ENCODE measurements at places on chromosomes 4 and X. TPM values are rescaled to one million over a fixed set of nuclear protein-coding genes. Genes with fewer than 3 reads are reported as not detected.

DNA sequence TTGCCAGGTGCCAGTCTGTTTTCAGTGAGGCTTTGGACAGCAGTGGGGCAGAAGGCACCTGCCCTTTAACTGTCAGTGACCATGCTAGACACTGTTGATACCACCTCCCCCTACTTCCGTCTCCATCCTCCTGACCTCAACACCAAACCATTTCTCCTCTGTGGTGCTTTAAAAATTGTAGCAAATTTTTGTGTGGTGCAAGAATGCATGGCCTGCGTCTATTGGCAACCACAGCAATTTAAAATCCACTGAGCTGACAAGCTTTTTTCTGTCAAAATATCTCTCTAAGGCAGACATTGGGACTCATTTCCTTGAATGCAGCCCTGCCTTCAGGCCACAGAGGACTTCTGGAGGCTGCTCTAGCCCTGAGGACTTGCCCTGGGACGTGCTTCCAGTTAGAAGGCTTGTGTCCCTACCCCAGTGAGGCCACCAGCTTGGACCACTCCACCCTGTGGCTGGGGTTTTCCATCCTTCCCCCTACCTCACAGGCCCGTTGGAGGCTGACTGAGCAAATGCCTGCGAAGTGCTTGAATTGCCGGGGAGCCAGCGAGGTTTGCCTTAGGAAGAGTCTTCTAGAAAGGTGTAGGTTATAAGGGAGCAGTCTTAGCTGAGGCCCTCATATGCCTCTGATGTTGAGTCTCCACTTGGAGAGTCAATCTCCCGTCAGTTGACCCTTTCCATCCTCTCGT is 6.9 kb downstream of the PRRG3 start:
- no peak for DNase-seq

- no peak for DNase-seq
These were observed 752 bp upstream of the FGF5 start for GRCh38 chr4:80265571-80266252.

DNA sequence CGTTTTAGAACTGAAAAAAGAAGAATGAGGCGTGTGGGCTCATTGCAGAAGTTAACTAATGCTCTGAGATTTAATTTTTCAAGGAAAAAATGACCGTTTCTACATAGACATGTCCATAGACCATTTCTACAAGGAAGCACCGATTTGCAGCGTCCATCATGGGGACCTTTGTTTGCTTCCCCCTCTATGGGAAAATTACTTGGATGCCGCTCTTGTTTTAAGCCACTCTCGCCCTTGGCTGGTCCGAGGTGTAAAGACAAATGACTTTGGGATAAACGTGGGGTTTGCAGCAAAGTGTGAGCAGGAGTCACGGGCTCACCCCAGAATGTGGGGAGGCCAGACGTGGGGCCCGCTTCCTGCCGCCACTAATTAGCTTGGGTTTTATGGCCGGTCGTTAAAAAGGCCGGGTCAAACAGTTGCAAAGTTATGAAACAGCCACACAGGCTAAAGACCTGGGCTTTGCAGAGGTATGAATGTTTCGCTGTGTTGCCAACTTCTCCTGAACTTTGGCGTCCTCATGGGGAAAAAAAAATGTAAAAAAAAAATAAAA is 235.9 kb downstream of the SHOX start:
- DNase-seq, result no peak

- no peak for DNase-seq
These were observed 20.1 kb downstream of the IGFBP7 start for GRCh38 chr4:57090079-57090478.

DNA sequence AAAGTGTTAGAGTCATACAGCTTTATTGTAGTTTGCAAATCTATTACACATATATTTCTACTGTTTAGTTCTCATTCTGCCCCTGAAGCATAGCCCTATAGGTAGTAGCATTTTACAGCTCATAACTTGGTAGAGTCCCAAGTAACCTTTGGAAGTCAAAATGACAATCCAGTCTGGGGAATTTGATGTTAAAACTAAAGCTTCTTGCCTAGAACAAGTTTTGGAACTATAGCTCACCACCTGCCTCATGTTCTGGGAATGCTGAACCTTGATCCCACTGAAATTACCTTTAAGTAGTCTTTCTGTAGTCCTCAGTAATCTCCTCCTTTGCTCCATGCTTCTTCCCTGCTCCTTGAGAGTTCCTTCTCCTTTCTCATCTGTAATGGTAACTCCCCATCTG is 8.4 kb downstream of the UGT8 start:
- DNase-seq, result no peak

Gene FAAH2
- 15.6 TPM for total RNA-seq

DNA sequence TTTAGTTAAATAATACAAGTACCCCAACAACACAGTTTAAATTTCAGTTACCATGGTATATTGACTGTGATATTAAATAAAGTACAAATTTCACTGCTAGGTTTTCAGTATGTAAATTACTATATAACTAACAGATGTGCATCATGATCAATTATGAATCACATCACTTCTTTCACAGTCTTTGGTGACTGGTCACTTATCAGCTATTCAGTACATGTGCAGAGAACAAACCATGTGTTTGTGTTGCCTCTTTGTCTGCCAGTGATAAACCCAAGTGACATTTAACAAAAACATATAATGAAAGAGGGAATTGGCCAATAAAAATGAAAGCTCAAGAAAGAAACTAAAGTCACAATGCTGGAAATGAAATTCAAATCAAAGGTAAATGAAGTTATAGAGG is 249.3 kb downstream of the CHIC1 start:
- no peak for DNase-seq

DNA sequence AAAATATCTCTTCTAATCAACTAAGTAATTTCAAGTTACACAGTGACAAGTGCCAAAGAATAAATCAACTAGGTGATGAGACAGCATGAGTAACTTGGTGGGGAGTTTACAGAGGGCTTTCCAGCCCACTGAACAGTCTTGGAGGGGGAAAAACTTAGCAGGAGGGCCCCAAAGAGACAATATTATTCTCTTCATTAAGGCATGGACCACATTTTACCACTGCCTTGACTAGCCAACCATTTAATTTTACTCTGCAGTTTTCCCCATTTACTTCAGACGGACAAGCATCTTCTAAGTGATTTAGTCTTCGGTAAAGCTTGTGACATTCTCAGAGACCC is 25.3 kb upstream of the GATB start:
- no peak for DNase-seq

Gene TBX22
- total RNA-seq, result not detected

DNA sequence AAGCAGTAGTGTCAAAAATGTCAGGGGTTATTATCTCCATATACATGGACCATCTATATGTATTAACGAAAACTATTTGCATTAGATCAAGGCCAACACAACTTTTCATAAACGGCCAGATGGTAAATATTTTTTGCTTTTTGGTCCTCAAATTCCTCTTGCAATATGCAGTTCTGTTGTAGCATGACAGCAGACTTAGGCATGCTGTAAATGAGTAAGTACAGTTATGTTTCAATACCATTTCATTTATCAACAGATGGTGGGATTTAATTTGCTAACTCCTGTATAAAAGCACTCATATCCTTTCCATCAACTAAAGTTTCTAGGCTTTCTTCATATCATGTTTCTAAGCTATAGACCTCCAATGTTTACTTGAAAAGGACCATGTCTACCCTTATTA is 208.1 kb downstream of the ANKRD50 start:
- no peak for DNase-seq

Gene BGN
- total RNA-seq, result not detected

DNA sequence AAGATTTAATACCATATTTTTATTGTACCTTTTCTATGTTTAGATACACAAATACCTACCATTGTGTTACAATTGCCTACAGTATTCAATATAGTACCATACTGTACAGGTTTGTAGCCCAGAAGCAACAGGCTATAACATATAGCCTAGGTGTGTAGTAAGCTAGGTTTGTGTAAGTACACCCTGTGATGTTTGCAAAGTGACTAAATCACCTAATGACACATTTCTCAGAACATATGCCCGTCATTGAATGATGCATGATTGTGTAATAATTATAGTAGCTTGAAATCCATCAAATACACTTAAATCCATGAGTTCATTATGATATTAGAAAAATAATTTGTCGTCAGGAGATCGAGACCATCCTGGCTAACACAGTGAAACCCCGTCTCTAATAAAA is 30.8 kb downstream of the GAB3 start:
- no peak for DNase-seq

DNA sequence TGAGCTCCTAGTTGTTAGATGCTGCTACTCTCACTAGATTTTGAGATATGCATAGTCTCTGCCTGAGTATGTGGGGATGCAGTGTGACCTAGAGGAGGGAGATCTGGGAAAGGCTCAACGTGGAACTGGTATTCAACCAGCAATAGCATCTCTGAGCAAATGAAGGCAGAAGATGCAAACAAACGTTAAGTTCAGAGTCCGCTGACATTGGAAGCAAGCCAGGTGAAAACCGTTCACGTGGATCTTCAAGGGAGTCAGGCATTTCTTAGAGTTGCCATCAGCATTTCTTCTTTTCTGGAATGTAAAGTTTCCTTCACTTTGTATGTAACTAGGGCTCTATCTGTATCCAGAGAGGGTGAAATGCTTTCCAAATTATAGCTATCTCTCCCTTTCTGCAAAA is 59.9 kb downstream of the C4orf51 start:
- no peak for DNase-seq

- no peak for DNase-seq
These were observed 13.7 kb downstream of the LINC00632 start for GRCh38 chrX:140723121-140723715.

- DNase-seq, result no peak
These were observed 47.8 kb downstream of the ACOX3 start for GRCh38 chr4:8392591-8393190.

Gene CTAG1A
- not detected for total RNA-seq

DNA sequence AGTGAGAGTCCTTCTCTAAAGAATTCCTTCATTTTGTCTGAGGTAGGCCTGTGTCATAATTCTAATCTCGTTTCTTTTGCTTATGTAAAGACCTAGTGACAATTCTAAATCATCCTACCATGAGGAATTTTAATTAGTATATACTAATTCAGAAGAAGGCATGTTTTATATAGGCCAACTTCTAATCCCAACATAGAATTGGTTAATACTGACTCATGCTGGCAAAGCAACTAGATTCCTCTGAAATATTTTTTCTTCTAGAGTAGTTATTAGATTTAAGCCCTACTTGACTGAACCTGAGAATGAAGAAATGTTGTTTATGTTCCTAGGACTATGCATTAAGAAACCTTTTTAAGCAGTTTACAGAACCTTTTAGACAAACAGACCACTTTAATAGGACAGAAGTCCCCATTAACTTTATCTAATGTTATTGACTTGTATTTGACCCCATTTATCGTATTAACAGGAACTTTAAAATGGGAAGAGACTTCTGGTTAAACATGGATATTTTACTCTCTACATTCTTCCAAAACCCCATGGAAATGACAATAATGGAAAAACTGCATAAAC is 56.1 kb upstream of the EIF1AX start:
- DNase-seq, result no peak

GRCh38 chr4:94813221-94813620 is 55.5 kb downstream of the BMPR1B start:
- DNase-seq, result no peak

DNA sequence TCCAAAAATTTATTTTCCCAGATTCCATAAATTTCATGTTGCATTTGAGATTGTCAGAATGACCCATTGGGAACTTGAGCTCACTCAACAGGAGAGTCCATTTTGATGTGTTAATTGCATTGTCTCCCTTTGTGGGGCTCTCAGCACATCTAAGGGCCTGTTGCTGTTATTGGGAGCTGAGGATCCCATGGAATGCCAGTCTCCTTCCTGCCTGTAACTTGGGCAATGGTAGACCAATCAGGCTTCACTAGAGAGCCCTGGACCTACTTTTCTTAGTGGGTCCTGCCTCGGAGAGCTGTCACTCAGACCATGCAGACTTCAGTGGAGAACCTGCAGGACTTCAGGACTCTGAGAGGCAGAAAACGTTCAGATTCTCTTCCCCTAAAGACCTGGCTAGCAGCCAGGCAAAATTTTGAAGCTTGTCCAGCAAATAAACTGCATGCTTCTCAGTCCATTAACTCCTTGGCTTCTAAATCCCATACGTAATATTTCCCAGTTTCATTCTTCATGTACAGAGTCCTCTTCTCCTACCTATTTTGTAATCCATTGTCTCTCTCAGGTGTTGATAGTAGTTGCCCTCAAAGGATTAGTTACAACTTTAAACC is 25.1 kb downstream of the OCRL start:
- no peak for DNase-seq

- no peak for DNase-seq
These were observed 5.3 kb downstream of the PDE6B start for GRCh38 chr4:630656-631055.

- DNase-seq, result no peak
These were observed 15.4 kb upstream of the C1QTNF7 start for GRCh38 chr4:15412461-15412860.

DNA sequence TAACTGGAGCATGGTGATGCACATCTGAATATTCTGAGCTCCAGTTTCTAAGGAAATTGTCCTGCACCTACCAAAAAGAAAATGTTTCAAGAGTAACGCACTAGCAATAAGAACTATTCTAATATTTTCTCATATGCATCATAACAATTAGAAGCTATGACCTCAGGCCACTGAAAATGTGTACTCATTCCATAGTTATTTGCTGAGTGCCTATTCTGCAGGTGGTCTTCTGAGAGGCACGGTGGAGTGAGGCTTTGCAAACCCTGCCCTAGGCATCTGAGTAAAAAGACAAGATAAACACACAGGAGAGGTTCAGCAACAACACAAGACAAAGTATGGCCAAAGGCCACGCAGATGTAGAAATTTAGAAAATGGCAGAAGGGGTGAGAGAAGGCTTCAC is 23.7 kb downstream of the SLC10A6 start:
- DNase-seq, result no peak

Gene ASB5
- total RNA-seq, result not detected

- no peak for DNase-seq
These were observed 340.0 kb upstream of the GALNTL6 start for GRCh38 chr4:171473155-171473554.

Gene GATA1
- not detected for total RNA-seq

DNA sequence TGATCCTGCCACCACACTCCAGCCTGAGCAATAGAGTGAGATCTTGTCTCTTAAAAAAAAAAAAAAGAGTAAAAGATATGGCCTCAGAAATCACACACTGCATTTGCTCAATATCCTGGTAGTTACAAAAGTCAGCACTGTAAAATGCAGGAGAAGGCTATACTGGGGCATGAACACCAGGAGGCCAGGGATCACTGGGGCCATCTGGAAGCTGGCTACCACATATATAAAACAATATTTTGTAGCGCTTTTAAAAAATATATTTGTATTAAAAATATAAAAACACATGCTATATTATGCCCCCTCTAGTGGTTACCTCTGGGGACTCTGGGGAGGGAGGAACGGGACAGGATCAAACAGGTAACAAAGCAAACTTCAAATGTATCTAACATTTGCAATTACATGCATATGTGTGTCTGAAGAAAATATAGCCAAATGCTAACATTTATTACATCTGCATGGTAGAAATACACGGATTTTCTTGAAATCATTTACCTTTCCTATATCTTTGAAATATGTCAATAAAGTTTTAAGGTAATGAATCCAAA is 4.0 kb downstream of the C4orf46 start:
- DNase-seq, result peak; percentile 26

GRCh38 chr4:1489639-1489995 is 83.4 kb upstream of the NKX1-1 start:
- DNase-seq, result no peak
